ENCODE measurements at places on chromosomes 2 and 18. TPM values are rescaled to one million over a fixed set of nuclear protein-coding genes. Genes with fewer than 3 reads are reported as not detected.

NGEF gene
- 1.1 TPM for total RNA-seq

TUBB8B gene
- total RNA-seq: not detected

KLHL41 gene
- total RNA-seq: 0.28 TPM

PXDN gene
- total RNA-seq: 153 TPM

CFAP221 gene
- not detected for total RNA-seq

DSG2 gene
- total RNA-seq: 1.7 TPM
